ENCODE measurements at places on chromosomes 5 and 9.

DNA sequence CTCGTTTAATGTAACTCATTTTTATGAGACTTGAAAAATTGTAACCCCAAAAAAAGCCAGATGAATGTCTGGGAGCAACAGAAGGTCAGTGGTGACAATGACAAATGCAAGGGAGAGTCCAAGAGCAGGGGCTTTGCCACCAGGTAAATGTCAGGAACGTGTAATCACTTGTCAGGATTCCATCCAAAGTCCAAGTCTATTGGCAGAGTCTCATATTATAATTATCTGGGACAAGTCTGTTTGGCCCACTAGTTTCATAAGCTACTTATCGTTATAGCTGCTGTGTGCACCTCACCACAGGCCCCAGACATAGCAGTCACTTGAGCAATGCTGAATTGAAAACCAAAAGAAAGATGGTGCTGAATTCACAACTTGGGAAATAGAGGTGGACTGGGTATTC is 180.8 kb downstream of the DNAH5 start:
- no peak for DNase-seq

DNA sequence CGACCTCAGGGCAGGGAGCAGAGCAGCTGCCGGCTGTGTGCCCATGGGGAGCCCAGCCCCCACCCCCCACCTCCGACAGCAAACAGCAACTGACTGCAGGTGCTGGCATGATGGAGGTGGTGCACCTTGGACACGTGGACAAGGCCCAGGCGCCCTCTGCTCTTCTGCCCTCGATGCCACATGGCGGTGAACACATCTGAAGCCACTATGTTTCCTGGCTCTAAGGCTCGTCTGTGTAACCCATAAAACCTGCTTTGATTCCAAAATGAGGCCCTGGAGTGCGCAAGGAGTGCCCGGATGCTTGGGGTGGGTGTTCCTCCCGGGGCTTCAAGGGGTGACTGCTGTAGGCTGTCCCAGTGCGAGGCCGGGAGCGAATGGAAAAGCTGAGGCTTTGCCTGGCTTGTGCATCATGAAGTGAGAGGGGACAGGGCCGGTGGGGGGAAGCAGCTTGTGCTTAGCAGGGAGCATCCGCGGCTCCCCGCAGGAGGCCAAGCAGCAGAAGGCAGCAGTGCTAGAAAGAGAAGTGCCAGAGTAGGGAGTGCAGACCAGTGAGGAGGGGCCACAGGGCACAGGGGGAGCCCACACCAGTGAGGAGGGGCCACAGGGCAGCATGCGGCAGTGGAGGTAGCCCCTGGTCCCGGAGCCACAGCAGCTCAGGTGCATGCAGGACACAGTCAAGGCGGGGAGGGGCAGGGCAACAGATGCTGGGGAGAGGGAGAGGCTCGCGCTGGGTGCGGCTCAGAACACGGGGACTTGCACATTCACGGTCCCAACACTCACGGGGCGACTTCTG is 30.0 kb downstream of the NKD2 start:
- no peak for DNase-seq

GRCh38 chr9:17875886-17876285 is 297.0 kb downstream of the SH3GL2 start:
- DNase-seq = no peak

DNA sequence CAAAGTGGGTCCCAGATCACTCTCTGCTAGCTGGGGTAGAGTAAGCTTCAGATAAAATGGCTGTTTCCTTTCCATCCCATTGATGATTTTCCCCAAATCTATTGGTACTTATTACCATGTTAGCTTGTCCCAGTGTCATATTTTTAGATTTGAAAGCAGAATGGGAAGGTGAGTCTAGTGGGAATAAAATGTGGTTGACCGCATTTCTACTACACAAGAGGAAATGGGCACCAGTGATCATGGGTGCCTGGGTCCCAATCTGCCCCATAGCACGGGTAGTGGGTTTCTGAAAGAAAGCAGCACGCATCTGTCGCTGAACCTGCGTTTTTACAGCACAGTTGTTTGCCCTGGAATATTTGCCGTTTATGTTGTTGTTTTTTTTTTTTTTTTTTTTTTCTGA is 20.1 kb downstream of the DAPK1 start:
- no peak for DNase-seq

GRCh38 chr9:109454601-109455155 is 43.4 kb downstream of the PTPN3 start:
- no peak for DNase-seq

- DNase-seq = no peak
Measured at GRCh38 chr5:40481241-40481640, 198.5 kb upstream of the PTGER4 start.

GRCh38 chr9:38345851-38346755 is 46.4 kb upstream of the ALDH1B1 start:
- no peak for DNase-seq

GRCh38 chr9:76562511-76562911 is 103.5 kb downstream of the GCNT1 start:
- DNase-seq = no peak

GRCh38 chr9:111483858-111484571 is at the start of gene ECPAS:
Gene ECPAS, minus strand, starts transcription at chr9:111484383. Its CDS starts 11,465 bp downstream, at chr9:111472918.
- DNase-seq = peak; percentile 46

DNA sequence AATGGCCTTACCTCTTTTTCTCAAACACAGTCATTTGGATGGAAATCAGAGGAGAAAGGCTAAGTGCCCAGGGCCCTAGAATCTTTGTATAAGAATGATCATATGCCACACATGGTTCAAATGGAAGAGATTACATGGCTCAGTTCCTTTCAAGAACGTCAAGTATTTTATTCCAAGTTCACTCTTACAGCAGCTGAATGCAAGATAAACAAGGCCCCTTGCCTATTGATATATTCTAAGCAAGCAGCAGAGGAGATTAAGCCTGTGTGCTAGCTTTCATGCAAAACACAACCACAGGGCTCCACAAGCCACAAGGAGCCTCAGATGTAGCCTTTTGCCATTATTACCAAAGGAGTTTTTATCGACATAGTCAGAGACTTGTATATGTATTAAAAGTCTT is 55.3 kb upstream of the SLCO6A1 start:
- no peak for DNase-seq

GRCh38 chr9:103041961-103042360 is 46.8 kb downstream of the CYLC2 start:
- DNase-seq = no peak

GRCh38 chr5:54644226-54644625 is 126.7 kb downstream of the SNX18 start:
- DNase-seq = no peak

GRCh38 chr9:124940521-124940893 is 376 bp downstream of the GOLGA1 start:
- no peak for DNase-seq

DNA sequence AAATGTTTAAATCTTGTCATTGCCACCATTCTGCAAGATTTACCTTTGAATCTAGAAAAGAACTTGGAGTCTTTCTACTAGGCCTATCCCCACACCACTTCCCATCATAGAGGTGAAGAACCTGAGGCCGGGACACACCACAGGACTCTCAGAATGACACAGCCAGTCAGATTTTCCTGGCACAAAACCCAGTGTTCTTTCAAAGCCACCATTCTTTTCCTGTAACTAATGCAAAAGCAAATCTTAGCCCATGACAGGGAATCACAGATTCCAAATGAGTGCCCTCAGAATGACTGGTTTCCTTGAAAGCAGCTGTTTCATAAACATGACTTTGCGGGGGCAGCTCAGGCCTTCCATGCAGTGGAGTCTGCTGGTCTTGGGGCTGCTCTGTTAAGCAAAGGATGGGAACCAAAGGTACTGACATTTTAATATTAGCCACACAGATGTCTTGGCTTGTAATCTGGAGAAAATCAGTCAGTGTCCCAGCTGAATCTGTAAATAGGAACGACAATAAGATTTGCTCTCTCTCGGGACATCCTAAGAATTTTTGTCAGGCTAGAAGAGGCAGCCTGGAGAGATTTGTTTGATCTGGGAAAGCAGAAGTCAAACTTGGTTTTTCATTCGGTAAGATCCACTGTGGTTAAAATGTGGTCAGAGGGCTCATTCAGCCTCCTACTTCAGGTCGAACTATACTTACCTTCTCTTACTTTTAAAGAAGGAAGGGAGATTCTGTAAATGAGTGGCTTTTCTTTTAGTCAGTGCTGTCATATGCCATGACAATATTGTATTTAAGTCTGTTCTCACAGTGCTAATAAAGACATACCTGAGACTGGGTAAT is 115.1 kb downstream of the PALM2AKAP2 start:
- no peak for DNase-seq

DNA sequence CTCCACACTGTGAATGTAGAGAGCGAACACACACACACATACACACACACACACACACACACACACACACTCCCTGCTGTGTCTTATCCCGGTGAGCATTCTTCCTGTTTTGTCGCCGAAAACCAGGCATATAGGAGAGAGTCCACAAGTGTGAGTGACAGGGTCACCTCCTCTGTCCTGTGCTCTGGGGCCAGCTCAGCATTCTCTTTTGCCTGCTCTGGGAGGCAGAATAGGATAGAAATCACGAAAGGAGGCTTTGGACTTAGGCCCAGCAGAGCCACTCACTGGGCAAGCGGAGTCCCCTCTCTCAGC is 3.0 kb downstream of the LAMC3 start:
- no peak for DNase-seq

DNA sequence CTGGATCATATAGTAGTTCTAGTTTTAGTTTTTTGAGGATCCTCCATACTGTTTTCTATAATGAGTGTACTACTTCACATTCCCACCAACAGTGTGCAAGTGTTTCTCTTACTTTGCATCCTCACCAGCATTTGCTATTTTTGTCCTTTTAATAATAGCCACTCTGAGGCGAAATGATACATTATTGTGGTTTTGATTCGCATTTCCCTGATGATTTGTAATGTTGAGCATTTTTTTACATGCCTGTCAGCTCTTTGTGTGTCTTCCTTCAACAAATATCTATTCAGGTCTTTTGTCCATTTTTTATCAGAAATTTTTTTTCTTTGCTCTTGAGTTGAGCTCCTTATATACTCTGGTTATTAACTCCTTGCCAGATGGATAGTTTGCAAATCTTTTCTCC is 114.0 kb downstream of the ADAMTSL1 start:
- DNase-seq = no peak

DNA sequence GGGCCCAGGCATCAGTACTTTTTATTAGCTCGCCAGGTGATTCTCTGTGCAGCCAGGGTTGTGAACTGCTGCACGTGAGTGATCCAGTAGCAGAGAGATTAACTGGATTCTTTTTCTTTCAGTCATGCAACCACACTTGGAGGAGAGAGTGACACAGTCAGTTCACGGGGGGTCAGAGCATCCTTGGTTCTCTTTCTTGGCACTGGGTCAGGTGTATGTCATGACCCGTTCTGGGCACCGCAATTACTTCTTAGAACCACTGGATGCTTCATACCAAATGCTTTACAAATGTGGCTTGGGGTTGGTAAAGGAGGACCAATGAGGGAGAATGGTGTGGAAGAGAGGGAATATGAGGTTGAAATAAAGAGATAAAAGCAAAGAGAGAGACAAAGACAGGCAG is 368.7 kb downstream of the MLLT3 start:
- no peak for DNase-seq

DNA sequence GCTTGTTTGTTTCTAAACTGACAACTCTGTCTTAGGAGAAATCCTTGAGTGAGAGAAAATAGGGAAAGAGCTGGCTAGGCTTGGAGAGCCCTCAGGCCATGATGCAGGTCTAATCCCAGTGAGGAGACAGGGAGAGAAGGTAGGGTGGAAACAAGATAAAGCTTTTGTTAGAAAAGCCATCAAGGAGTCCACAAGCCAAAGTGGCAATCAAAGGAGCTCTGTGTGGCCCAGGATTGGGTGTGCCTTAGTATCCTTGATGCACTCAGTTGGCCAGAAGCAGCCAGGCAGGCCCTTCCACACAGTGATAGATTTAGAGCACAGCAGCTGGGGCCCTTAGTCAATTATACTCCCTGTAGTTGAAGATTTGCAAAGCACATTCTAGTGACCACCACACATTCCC is 73.9 kb downstream of the ALDH7A1 start:
- no peak for DNase-seq
